Fibroblast of skin of abdomen (primary cell): ENCODE measurements at places on chromosomes 7 and 10.
A peak's percentile ranks its signal among the peaks of the same experiment; 100 is the strongest.

- DNase-seq: no peak
Measured at GRCh38 chr7:43876976-43877745, 7.8 kb upstream of the MRPS24 start.

GRCh38 chr10:98261436-98262277, 6.3 kb downstream of the LOXL4 start:
- DNase-seq: no peak

GRCh38 chr7:86592185-86592584, 51.5 kb upstream of the GRM3 start:
- no peak for DNase-seq

DNA sequence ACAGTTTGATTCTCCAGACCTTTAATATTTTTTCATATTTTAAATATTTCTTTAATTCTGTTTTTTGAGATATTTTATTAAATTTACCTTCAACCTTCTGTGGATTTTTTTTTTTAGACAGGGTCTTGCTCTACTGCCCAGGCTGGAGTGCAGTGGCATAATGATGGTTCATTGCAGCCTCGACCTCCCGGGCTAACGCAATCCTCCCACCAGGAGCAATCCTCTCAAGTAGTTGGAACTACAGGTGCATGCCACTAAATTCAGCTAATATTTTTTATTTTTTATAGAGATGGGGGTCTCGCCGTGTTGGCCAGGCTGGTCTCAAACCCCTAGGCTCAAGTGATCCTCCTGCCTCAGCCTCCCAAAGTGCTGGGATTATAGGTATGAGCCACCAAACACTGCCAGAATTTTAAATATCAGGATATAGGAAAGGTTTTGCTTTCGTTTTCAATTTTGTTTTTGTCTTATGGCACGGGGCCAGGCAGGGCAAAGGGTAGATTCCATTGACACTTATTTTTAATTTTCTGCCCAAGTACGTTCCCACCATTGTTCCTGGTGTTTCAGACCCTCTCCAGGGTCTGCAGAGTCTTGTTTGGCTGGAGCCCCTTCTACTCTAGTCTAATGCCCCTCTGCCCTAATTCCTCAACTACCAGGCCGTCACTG, 1.2 kb downstream of the TACC2 start:
- no peak for DNase-seq

DNA sequence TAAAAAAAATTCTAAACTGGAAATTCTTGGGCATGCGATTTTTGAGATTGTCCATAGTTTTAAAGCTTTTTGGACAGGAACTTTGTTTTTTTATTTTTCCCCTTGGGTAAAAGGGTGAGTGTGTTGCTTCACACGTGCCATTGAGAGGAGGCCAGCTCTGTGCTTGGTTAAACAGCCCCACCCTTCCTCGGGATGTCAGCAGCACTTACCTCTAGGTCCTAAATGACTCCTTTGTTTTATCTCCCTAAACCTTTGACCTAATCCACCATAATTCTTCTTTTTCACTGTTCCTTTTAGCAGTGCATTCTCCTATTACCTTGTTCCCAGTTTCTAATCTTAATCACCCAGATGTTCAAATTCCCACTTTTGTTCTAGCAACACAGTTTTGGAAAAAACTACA, 83.5 kb downstream of the SEMA3D start:
- no peak for DNase-seq

GRCh38 chr7:133674079-133674763, 421.3 kb downstream of the EXOC4 start:
- DNase-seq: no peak

DNA sequence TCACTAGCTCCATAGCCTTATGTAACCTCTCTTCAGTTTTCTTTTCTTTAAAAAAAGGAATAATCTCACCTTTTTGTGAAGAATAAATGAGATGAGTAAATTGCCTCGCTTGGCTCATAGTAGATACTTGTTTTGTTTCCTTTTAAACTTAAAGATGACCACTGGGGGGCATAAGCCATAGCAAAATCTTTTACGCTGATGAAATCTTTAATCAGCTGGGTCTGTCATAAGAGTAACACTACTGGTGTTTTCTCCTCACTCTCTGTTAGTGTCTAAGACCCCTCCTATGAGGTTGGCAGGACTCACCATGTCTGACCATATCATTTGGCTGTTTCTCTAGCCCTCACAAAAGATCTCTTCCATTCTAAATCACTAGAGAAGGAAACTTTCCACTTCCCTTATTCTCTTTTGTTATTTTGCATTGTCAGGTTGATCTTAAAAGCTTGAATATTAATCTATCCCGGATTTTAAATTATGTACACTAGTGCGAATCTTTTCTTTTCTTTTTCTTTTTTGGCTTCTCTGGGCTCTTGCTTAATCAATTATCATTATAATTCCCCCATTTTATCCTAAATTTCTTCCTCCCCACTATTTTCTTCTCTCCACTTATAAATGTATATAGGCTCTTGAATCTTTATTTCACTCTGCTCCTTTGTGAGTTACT, 12.5 kb downstream of the STAG3 start:
- DNase-seq: peak; percentile 74

- peak; percentile 27 for DNase-seq
Measured at GRCh38 chr10:61990761-61991135, 89.2 kb downstream of the ARID5B start.
